ENCODE measurements at places on chromosomes 16 and 17.

DNA sequence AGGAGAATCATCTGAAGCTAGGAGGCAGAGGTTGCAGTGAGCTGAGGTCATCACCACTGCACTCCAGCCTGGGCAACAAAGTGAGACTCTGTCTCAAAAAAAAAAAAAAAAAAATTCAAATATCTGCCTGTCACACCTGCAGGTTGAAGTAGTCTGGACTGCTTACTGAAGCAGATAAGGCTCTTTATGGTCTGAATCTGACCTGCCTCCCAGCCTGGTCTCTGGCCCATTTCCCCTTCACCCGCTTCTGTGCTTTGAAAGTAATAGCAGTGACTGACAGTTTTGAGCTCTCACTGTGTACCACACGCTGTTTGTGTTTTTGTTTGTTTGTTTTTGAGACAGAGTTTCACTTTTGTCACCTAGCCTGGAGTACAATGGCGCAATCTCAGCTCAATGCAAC is 5.8 kb downstream of the SEZ6L2 start:
- DNase-seq = no peak

- no peak for DNase-seq
Measured at GRCh38 chr16:2992383-2993081, 12.3 kb upstream of the PKMYT1 start.

DNA sequence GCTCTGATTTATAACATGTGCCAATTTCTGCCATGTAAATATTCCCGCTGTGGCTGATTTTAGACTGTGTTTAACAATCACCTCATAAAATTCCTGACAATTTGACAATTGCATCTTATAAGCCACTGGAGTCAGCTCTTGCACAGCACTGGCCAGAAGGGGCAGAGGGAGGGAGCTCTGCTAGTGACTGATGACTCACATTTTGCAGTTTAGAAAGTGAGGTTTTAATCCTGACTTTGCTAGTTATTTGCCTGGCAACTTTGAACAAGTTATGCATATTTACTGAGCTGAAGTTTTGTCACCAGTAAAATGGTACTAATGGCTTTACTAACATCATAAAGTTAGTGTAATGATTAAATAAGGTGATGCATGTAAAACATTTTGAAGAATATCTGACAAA is 452.3 kb downstream of the CNTNAP4 start:
- DNase-seq = no peak

GRCh38 chr17:43517615-43518386 is 28.3 kb downstream of the ETV4 start:
- DNase-seq = peak; percentile 68

GRCh38 chr16:78836802-78837491 is 737.5 kb downstream of the WWOX start:
- no peak for DNase-seq

DNA sequence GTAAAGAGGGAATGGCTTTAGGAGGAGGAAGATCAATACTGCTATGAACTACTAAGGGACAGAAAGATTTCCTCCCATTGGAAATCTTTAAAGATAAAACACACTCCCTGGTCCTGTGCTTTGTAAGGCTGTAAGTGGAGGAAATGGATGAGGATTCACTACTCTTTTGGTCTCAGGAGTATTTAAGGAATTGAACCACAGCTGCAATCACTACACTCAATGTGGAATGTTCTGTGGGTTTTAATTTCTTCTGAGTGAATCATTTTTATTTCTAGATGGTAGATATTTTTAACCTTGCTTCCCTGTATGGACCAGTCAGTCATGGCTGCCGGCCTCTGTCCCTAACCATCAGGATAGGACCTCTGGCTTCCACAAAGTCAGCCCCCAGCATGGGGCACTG is 65.6 kb downstream of the SDR42E1 start:
- DNase-seq = peak; percentile 72

- DNase-seq = no peak
Measured at GRCh38 chr16:17126156-17126555, 344.6 kb downstream of the XYLT1 start.

DNA sequence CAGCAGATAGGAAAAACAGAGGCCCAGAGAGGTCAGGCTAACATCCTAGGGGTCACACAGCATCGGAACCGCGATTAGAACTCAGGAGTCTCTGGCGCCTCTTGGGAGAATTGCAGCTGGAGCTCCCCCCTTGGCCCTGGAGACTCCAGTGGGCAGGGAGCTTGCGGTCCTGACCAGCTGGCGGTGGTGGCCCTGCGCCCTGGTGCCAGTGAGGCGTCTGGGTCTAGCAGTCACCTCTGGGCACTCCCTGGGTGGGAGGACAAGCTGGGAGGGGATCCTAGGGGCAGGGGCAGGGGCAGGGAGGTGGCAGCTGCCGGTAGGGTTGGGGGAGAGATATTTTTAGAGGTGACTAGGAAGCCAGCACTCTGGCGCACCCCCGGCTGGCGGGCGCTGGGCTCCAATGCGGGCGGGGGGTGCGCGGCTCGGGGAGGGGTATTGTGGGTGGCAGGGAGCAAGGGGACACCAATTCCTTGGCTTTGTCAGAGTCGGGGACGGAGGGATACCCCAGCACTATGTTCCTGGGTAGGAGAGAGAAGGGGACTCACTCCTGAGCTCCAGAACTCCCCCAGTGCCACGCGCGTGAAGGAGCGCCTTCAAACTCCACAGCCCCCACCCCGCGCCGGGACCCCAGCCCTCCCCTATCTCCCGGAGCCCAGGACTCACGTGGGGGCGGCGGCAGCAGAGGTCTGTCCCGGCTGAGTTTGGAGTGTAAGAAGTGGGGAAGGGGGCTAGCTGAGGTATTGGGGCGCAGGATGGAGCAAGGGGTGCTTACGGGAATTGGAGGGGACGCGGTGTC is 584 bp downstream of the PHOSPHO1 start:
- no peak for DNase-seq

- no peak for DNase-seq
Measured at GRCh38 chr16:5175266-5175665, 77.7 kb upstream of the EEF2KMT start.

- DNase-seq = no peak
Measured at GRCh38 chr16:12900156-12900555, 1.2 kb upstream of the SHISA9 start.

DNA sequence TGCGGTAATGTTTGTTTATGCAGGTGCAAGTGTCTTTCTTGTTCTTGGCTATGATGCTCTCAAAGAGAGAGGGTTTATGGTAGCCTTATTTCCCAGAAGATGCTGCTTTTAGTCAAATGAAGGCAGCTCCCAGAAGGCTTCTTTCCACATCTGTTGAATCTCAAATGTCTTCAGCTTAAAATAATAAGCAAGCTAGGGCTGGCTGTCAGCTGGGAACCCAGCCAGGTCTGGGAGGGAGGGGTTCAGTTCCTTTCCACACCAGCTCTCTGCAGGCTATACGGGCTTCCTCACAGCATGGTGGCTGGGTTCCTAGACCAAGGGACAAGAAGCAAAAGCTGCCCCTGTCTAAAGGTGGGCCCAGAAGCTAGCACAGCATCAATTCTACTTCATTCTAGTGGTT is 47.4 kb upstream of the ATF7IP2 start:
- no peak for DNase-seq

- DNase-seq = no peak
Measured at GRCh38 chr16:88927010-88927409, 50.0 kb downstream of the CBFA2T3 start.

GRCh38 chr17:74516561-74517328 is 14.5 kb downstream of the CD300LB start:
- no peak for DNase-seq

DNA sequence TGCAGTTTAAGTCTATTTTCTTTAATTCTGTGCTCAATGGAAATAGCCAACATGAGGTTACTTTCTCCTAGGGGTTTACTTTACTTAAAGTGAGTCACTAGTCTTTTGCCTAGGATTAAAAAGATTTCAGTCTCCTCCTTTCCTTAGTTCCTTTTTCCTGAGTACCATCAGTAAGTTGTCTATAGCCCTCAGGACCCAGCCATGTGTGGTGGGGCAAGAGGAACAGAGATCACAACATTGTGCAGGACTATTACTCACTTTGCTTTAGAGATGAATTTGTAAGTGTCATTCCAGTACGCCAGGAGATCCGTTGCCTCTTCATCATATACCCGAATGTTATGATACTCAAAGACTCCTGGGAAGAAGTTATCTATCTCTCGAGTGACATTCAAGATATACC is 27.7 kb upstream of the CORO6 start:
- DNase-seq = no peak

DNA sequence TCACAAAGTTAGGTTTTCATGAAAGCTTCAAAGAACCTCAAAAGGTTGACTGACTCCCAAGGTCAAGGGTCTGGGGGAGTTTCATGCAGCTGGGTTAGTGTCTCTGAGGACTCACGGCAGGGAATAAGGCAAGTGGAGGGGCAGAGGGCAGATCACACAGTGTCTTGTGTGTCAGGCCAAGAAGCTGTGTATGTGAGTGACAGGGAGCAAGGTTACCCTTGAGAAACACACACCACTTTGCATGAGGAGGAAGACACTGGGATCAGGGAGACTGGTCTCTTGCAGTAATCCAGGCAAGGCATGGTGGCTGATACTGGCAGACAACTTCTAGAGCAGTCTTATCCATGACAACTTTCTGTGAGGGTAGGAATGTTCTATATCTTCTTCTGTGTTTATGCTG is 6.3 kb downstream of the FLOT2 start:
- DNase-seq = no peak

DNA sequence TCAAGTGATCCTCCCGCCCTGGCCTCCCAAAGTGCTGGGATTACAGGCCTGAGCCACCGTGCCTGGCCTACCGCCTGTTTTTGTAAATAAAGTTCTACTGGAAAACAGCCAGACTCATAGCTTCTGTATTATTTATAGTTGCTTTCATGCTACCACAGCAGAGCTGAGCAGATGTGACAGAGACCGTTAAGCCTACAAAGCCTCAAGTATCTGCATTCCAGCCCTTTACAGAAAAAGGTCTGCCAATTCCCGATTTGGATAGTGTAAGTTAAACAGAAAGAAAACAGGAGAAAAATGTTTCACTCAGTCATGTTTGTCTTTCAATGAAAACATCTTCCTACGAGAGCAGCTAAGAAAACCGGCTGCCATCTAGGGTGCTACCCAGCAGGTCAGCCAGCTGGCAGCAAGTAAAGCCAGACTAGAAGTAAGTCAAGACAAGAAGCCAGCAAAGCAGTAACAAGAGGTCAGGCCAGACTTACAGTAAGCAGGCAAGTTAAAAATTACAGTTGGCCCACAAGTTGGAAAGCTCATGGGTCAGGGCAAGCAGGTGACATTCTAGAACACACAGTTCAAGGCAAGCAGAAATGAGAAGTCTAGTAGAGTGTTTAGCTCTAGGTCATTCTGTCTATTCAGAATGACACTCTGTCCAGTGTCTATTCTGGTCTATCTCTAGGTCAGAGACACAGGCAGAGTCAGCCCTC is 17.7 kb downstream of the NCBP3 start:
- DNase-seq = peak; percentile 51

GRCh38 chr16:81180578-81180977 is 57.9 kb upstream of the BCO1 start:
- no peak for DNase-seq

- no peak for DNase-seq
Measured at GRCh38 chr16:18003033-18003432, 333.5 kb downstream of the NPIPA8 start.

- no peak for DNase-seq
Measured at GRCh38 chr16:28010671-28011070, 52.8 kb downstream of the GSG1L start.

DNA sequence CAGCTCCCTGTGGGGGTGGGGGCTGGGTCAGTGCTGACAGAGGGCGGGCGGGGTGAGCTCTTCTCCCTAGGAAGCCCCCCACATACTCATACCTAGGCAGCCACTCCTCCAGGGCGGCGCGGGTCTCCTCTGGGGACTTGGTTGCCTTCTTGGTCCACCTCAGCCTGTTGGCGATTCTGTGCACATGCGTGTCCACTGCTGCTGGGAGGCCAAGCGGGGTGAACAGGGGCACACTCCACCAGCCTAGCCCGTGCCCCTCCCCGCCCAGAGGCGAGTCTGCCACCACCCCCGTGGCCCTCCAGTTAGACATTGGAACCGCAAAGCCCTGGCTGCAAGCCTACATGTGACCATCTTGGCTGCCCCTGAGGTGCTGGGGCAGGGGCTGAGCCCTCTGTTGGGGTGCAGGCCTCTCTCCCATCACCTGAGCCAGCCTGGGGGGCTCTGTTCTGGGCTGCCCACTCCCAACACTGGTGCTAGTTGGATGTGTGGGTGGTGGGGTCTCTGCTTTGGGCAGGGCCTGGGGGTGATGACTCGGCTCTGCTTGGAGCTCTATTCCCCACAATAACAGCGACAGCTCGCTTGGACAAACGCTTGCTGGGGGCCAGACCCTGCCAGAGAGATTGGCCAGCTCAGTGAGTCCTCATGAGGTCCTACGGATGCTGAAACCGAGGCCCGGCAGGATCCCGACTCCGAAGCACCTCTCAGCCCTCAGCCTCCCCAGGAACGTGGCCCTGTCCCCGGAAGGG is 7.4 kb downstream of the NTHL1 start:
- peak; percentile 22 for DNase-seq

DNA sequence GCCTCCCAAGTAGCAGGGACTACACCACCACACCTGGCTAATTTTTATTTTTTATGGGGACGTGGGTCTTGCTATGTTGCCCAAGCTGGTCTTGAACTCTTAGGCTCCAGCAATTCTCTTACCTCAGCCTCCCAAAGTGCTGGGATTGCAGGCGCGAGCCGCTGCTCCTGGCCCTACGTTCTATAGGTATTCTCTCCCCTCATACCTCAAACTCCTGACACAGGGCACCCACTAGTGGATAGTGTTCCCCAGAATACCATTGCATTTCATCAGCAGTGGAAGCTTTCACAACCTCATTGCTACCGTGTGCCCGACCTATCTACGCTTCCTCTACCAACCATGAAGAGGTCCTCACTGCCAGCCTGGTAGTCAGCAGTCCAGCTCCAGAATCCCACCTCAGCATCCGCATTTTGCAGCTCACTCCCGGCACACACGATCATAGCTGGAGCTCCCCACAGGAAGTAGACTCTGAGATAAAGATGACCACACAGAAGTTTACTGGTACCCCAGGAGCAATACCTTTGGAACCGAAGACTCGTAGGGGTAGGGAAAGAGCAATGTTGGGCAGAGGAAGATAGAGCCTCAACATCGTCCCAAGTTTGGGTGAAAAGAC is 9.3 kb downstream of the CTRB2 start:
- no peak for DNase-seq

- DNase-seq = peak; percentile 88
Measured at GRCh38 chr16:73390936-73391335, 343.0 kb upstream of the ZFHX3 start.

DNA sequence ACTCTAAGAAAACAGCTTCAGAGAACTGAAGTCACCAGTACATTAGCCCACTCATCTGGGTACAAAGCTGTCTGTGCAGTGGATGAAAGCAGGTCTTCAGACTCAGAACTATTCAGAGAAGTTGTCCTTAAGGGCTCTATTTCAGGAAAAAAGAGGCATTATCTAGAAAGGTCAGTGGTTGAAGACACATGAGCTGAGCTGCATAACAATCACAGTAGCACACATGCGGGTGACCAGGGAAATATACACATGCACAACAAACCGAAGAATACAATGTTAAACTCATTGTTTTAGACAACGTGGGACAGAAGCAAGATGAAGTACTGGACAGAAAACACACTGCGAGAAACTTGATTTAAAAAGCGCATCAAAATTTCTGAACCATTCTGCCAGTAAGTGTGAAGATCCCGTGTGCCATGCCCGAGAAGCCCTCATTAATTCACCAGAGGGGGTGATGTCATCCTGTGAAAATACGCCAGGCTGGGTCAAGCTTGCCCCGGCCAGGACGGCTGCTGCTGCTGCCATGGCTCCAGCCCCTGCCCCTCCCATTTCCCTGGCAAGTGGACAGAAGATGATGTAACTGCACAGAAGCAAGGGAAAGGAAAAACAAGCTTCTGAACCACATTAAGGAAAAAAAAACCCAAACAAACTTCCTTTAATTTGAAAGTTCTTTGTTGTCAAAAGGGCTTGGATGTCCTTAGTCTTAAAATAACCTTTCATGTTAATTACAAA is 10.1 kb downstream of the DYNC1LI2 start:
- DNase-seq = peak; percentile 94

- no peak for DNase-seq
Measured at GRCh38 chr16:82363026-82363816, 193.2 kb upstream of the MPHOSPH6 start.

Measured in EH (cell line).